ENCODE measurements at places on chromosomes 5 and 9.

- no peak for DNase-seq
Measured at GRCh38 chr5:172413601-172414171, 40.6 kb downstream of the SH3PXD2B start.

GRCh38 chr9:68719847-68720246, 14.8 kb downstream of the PIP5K1B start:
- no peak for DNase-seq

- no peak for DNase-seq
Measured at GRCh38 chr9:19385786-19386501, 5.9 kb upstream of the RPS6 start.

- no peak for DNase-seq
Measured at GRCh38 chr9:136672431-136673087, 9.8 kb downstream of the EGFL7 start.

- DNase-seq: no peak
Measured at GRCh38 chr9:19376931-19377330, 3.1 kb downstream of the RPS6 start.

DNA sequence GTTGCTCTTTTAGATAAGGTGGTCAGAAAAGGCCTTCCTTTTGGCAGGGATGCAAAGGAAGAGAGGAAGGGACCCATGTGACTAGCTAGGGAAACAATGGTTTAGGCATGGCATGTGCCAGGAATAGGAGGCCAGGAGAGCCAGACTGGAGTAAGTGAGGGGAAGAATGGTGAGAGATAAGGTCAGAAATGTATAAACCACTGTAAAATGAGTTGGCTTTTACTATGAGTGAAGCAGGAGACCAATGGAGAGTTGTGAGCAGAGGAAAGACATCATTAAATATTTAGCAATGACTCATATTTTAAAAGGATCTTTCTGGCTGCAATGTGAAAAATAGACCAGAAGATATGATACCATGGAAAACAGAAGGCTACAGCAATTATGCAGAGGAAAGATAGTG, 50.9 kb downstream of the AP3B1 start:
- DNase-seq: no peak

- DNase-seq: no peak
Measured at GRCh38 chr5:170426149-170426767, 37.1 kb upstream of the KCNMB1 start.

DNA sequence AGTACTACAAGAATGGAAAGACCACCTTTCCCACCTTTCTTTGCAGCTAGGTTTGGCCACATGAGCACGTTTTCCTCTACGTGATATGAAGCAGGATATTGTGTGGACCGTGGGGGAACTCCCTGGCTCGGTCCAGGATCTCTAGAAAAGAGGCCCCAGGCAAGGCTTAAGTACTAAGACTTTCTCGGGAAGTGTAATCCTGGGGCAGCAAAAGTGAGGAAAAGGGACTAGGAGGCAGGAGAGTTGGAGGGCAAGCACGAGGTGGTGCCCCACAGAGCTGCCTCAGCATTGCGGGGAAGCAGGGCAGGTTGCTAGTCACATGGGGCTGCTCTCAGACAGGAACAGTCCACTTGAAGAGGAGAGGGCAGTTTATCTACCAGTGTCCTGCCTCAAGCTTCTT, 235.1 kb downstream of the GADD45G start:
- no peak for DNase-seq

DNA sequence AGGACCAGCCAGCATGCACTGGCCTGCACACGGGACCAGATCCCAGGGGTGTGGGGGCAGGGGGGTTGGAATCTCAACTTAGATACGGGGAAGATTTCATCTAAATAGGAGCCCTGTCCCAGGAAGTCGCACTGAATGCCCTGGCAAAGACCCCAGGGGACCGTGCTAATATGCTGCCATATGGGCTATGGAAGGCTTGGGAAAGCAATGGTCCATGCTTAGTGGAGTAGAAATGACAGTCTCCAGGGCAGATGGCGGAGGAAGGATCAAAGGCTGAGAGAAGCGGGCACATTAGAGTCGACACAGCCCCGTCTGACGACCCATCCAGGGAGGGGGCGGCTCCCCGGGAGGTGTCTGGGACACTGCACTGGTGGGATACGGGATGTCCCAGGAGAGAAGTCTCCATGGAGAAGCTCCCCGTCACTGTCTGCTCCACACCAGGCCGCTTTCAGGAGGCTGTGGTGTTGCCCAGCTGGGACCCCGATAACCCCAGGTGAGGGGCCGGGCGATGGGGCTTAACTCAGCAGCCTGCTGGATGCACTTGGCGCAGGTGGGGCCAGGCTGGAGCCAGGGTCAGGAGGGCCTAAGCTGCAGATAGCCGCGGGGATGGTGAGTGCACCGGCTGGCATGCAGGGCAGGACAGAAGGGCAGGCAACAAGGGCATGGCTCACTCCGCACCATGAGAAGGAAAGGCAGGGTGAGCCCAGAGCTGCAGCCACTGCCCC, 377.7 kb upstream of the IRX1 start:
- no peak for DNase-seq

- no peak for DNase-seq
Measured at GRCh38 chr5:168920019-168920810, 341.0 kb upstream of the PANK3 start.

- no peak for DNase-seq
Measured at GRCh38 chr9:126583144-126583760, 30.5 kb upstream of the LMX1B start.

DNA sequence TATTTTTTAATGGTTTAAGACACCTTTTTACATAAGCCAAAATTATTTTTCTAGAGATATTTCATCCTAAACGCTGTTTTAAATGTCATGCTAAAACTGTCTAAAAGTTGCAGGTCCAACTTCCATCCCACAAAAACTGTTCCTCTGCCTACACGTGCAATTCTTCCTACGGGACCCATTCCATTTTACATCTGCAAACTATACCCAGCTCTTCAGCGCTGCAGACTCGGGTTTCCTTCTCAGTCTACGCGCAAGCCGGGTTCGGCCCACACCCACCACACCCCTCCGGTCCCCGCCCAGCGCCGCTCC, 8.7 kb downstream of the RANBP6 start:
- DNase-seq: no peak

DNA sequence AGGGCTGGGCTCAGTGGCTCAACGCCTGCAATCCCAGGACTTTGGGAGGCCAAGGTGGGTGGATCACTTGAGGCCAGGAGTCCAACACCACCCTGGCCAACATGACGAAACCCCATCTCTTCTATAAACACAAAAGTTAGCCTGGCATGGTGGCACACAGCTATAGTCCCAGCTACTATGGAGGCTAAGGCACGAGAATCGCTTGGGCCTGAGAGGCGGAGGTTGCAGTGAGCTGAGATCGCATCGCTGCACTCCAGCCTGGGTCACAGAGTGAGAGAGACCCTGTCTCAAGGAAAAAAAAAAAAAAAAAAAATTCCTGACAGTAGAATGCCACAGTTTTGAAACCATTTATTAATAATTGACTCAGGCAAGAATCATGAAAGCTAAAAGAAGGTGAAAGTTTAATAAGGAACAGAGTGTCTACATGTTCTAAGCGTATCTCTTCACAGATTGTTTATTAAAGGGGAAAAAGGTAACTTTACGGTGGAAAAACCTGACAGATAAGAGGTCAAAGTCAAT, 5.7 kb upstream of the PTGR1 start:
- DNase-seq: no peak

DNA sequence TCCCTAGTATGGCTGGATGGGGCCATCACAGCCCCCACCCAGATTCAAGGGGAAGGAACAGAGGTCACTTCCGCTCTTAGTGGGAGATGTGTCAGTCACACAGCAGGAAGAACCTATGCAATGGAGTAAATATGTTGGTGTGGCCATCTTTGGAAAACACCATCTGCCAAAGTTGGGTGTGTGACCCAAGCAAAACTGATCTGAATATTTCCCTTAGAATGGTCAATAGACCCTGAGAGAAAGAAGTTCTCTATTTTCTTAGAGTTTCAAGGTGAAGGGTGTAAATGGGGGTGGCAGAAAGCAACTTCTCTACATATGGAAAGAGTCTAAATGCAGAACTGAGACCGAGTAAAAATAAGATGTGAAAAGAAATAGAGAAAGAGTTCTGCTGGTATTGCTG, 212.7 kb downstream of the ESM1 start:
- DNase-seq: no peak

DNA sequence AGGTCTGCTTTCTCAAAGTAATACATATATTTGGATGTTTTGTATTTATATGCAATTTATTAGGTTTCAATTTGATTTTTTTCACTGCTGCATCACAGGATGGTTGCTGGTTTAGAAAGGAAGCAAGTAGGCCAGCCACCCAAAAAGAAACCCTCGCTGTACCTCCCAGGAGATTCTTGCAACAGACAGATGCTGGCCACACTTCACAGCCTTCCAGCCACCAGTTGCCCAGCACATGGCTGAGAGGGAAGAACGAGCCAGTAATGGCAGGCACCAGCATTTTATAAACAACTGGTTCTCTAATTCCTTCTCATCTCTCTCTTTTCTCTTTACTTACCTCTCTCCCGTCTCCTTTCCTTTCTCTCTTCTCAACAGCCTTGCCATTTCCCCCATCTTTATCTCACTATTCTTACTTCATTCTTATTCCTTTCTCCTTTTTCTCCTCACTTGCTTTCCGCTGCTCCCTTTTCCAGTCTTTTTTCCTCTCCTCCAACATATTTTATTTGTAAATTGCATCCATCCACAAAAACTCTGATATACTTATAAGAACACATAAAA, 38.9 kb downstream of the EFNA5 start:
- no peak for DNase-seq

DNA sequence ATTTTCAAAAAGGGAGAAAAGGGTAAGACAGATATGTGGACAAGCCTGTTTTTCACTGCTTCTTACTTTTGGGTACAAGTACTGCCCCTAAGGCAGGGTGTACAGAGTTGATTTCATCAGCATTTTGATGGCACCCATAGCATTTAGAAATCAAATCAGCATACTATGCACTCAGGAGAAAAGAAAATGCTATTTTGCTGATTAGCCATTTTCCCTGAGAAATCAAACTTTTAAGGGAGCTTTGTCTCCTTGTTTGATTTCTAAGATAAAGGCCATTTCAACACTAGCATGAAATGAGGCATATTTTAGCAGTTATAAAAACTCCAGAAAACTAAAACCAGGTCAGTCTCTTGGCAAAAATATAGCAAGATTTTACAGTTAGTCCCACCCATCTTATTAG, 2269.4 kb upstream of the WWC1 start:
- DNase-seq: no peak

DNA sequence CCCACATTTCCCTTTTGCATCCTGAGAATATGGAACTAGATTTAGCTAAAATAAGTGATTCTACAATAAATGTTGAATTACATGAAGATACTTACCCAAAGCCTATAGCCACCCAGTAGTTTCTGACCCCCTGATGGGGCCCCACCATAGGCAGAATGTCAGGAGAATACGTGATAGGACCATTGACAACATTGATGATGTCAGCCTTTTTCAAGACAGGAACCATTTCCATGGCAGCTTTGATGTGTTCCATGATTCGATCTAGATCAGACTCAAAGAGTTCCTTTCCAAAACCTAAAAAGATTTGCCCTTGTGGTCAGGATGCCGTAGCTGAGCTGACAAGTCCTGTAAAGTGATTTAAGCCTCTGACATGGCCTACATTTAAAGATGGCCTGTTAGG, 27.3 kb downstream of the DMGDH start:
- no peak for DNase-seq

- DNase-seq: no peak
Measured at GRCh38 chr9:78118742-78119473, 87.3 kb upstream of the GNAQ start.

GRCh38 chr5:170195961-170196360, 36.8 kb upstream of the C5orf58 start:
- no peak for DNase-seq

- no peak for DNase-seq
Measured at GRCh38 chr5:31232273-31232888, 38.9 kb downstream of the CDH6 start.

GRCh38 chr9:79477241-79477840, 94.4 kb upstream of the TLE4 start:
- no peak for DNase-seq

- DNase-seq: no peak
Measured at GRCh38 chr5:159817262-159818029, 98.8 kb upstream of the ADRA1B start.

DNA sequence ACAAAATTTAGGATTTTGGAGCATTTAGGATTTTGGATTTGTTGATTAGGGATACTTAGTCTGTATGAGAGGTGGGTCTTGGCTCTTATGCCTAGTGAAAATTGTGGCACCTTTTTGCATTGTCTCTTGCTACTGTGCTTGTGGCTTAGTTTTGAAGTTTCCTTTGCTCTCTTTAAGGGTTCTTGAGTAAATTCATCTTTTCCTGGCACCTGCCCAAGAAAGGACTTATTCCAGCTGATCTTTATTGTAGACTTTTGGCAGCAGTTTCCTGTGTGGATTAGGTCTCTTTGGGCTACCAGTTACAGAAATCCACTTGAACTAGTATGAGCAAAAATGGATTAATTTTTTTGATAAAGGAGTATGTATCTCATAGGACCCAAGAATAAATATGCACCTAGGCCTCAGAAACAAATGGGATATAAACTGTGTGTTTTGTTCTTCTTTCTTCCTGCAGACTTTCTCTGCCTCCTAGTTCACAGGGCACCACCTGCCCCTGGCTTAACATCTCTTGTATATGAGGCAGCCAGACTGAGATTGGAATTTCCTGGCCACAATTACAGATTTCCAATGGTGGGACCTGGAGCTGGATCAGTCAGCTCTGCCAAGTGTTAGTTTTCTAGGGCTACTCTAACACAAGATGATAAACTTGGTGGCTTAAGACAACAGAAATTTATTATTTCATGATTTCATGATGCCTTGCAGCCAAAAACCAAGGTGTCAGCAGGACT, 44.6 kb downstream of the FOCAD start:
- DNase-seq: peak; percentile 12

DNA sequence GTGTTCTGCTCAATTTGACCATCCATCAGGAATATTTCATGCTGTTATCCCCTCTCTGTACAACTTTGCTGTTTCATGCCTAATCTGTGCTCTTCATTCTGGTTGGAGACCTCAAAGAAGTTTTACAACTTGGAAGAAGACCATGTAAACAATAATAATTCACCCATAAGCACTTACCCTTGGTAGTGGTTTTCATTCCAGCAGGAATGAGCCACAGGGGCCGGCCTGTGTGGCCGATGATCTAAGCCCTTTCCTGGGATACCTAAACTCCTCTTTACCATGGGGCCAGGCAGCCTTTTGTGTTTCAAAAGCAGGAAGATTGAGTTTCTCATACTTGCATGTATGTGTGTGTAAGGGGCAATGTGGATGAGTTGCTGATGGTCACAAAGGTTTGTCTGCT, 165.0 kb downstream of the FGF1 start:
- no peak for DNase-seq

GRCh38 chr9:21527579-21527978, 45.5 kb upstream of the IFNE start:
- DNase-seq: no peak

- DNase-seq: no peak
Measured at GRCh38 chr5:122458278-122458872, 146.3 kb downstream of the SNCAIP start.

GRCh38 chr5:77824981-77825380, 48.8 kb upstream of the TBCA start:
- DNase-seq: no peak

- no peak for DNase-seq
Measured at GRCh38 chr5:69468631-69469030, 24.0 kb upstream of the OCLN start.

- no peak for DNase-seq
Measured at GRCh38 chr9:131018621-131019020, 9.6 kb downstream of the LAMC3 start.

- no peak for DNase-seq
Measured at GRCh38 chr9:136239983-136240330, 5.7 kb downstream of the QSOX2 start.

Measured in NCI-H1105 (cell line).